Activated naive CD4-positive, alpha-beta T cell treated with anti-CD3 and anti-CD28 coated beads, Interleukin-2, amount 10 ng/mL, durations not matched to agents 5 hours and 36 hours (primary cell): ENCODE measurements at places on chromosomes 1 and 21. TPM values are rescaled to one million over a fixed set of nuclear protein-coding genes. Genes with fewer than 3 reads are reported as not detected.

PTGS2 gene
- not detected for total RNA-seq

TNFAIP8L2 gene
- total RNA-seq, result 42.4 TPM

SPRR5 gene
- not detected for total RNA-seq

SLFNL1 gene
- 0.29 TPM for total RNA-seq

TNFRSF9 gene
- total RNA-seq, result 0.45 TPM

GNG4 gene
- total RNA-seq, result 0.41 TPM

PAX7 gene
- not detected for total RNA-seq

LMX1A gene
- total RNA-seq, result not detected

SLC22A15 gene
- total RNA-seq, result 0.58 TPM

LRRC38 gene
- not detected for total RNA-seq

FCGR1A gene
- not detected for total RNA-seq

PDPN gene
- not detected for total RNA-seq

TBX15 gene
- not detected for total RNA-seq

ZBTB8B gene
- total RNA-seq, result not detected

C1orf232 gene
- total RNA-seq, result not detected

DISP1 gene
- total RNA-seq, result 1.4 TPM

KLHDC7A gene
- total RNA-seq, result not detected

FMO2 gene
- not detected for total RNA-seq

ARMH1 gene
- total RNA-seq, result 128 TPM

TNFSF18 gene
- not detected for total RNA-seq
